Left renal cortex interstitium (tissue), 4 donors: ENCODE measurements at places on chromosomes 7 and 10.
A peak's percentile ranks its signal among the peaks of the same experiment; 100 is the strongest.

- no peak for DNase-seq
Observed at GRCh38 chr10:129285459-129285858, 181.6 kb upstream of the MGMT start.

DNA sequence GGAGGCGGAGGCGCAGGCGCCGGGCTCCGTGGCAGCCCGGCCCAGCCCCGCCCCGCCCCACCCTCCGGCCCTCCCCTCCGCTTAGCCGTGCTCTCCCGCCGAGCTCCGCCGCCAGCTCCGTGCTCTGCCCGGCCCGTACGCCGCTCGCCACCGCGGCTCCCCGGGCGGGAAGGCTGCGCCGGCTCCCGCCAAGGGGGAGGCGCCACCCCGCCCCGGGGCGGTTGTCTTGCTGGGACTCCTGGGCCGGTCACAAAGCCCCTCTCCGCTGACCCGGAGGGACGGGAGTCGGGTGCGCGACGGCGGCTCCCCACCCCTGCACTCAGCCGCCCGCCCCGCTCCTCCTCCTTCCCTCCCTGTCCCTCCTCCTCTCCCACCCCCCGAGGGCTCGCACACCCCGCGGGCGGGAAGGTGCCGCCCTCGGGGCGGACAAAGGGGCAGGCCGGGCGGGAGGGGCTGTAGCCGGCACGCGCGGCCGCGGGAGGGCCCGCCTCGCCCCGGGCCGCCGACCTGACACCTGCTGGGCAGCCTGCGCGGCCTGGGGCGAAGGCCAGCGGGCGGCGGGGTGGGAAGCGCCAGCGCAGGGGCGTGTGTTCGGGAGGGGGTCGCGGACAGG lies 11.5 kb upstream of the SP8 start:
- DNase-seq = no peak

GRCh38 chr7:24755541-24756407 lies 1.5 kb downstream of the GSDME start:
- DNase-seq = no peak

GRCh38 chr7:26141077-26141476 lies 10.9 kb upstream of the NFE2L3 start:
- DNase-seq = no peak

DNA sequence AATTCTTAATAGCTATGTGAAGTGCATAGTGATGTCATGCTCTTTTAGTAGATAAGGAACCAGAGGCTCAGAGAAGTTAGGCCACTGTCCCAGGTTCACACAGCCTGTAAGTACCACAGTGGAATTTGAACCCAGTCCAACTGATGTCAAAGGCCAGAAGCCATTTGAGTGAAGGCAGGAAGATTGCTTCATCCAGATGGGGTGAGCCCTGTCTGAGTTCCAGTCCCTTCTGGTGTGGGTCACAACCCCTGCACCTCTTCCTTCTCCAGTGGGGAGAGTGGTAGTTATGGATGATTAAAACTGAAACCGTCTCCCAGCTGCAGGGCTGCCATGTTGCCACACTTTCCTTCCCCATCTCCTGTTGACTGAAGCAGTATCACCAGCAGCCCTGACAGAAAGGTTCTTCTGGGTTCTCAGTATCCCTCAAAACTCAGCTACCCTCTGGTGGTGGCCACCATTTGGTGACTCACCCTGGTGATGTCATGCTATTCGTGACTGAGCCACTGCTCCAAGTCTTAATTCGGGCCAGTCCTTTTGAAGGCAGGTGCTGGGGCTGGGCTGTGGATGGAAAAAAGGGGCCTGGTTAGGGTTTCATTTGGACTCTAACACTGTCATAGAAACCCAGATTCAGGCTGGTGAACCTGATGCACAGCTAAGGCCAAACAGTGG lies 1.5 kb upstream of the C10orf95 start:
- no peak for DNase-seq

GRCh38 chr7:151095123-151095797 lies 9.0 kb downstream of the AGAP3 start:
- DNase-seq = no peak

GRCh38 chr7:152747224-152747623 lies 12.3 kb upstream of the ACTR3B start:
- DNase-seq = no peak

DNA sequence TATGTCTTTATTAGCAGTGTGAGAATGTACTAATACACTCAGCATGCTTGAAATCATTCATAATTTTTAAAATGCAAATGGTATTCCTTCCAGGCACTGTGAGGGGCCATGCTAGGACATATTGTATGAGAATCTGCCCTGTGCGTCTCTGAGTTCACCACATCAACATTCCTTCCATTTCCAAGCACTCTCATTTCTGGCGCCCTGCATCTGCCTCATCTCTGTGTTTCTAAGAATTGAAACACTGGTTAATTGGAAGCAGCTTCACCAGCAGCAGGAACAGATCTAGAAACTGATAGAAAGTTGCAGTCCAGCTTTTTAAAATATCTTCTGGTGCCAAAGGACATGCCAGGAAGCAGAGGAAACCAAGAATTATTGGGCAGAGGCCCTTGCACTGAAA lies 555.9 kb upstream of the DPP6 start:
- no peak for DNase-seq

GRCh38 chr7:34136698-34137097 lies 231.4 kb downstream of the BMPER start:
- no peak for DNase-seq

GRCh38 chr7:76394957-76395356 lies 14.5 kb downstream of the SSC4D start:
- DNase-seq = no peak

GRCh38 chr7:36994456-36995112 lies 270.3 kb upstream of the AOAH start:
- DNase-seq = no peak

DNA sequence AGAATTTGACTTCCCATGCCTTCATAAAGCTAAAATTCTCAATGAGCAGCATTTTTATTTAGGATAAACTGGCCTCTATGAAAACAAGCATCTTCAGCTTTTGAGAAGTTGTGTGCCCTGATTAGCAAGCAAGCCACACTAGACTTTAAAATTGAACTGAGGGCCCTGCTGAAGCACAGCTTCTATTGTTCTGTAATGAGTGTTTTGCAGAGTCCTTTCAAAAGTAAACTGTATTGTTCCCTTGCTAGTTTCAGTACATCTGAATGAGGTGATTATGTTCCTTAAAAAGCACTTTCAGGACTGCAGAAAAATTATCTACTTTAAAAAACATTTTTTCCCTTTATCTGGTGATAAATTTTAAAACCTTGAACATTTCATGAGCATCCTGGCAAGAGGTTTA lies 113.3 kb upstream of the PRPS1L1 start:
- DNase-seq = no peak

DNA sequence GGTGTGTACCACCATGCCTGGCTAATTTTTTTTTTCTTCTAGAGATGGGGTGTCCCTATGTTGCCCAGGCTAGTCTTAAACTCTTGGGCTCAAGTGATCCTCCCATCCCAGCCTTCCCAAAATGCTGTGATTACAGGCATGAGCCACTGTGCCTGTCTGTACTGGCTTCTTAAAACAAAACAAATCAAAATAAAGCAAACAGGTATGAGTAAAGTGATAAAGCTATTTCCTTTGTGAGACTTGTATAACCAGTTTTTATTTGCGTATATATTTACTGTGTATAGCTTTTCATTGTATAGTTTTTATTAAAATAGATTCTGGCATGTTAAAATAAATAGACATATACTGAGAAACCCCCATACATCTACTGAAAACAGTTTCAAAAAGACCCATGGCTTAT lies 14.3 kb downstream of the LCOR start:
- DNase-seq = no peak

DNA sequence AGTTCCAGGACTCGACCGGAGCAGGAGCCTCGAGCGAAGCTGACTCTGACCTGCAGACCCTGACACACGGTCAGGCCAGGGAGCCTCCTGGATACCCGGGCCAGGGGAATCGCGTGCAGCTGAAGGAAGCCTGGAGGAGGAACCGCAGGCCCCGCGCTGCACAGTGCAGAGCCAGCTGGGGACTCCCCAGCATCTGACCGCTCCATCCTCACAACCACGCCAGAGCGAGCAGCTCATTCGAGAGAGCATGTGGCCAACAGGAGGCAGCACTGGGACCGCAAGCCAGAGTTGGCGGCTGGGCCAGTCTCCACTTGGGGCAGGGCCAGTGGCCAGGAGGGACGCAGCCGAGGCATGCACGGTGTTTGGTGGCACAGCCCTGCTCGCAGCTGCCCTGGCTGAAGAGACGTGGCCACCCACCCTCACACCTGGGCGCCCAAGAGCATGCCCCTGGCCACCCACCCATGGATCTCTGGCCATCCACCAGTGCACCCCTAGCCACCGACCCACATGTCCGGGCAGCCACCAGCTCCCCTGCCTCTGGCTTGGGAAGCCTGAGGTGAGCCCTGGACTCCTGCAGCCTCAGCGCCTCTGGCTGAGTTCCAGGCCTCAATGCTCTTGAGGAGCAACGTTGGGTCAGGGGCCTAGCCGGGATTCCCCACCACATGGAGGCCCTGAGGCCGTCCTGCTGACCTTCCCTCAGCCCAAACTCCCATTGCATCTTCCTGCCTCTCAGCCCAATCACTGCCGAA lies 213.9 kb downstream of the ELFN1 start:
- no peak for DNase-seq

GRCh38 chr10:121024905-121025584 lies 173.9 kb downstream of the WDR11 start:
- DNase-seq = no peak

- DNase-seq = no peak
Observed at GRCh38 chr10:120641695-120642094, 184.7 kb downstream of the PLPP4 start.

DNA sequence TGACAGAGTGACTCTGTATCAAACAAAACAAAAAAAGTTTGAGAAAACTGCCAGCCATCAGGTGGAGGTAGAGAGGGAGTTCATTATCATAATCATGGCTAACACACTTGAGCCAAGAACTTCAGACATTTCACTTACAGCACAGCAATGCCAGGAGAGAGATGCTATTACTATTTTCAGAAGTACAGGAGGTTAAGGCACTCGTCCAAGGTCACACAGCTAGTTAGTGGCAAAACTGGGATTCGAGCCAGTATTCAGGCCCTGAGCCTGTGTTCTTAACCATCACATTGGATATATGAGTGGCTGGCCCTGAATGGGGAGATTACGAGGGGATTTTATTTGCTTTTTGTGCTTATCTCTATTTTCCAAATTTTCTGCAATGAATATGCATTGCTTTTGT lies 24.8 kb upstream of the UNC5B start:
- no peak for DNase-seq

GRCh38 chr7:158097453-158098124 lies 490.0 kb downstream of the PTPRN2 start:
- no peak for DNase-seq

DNA sequence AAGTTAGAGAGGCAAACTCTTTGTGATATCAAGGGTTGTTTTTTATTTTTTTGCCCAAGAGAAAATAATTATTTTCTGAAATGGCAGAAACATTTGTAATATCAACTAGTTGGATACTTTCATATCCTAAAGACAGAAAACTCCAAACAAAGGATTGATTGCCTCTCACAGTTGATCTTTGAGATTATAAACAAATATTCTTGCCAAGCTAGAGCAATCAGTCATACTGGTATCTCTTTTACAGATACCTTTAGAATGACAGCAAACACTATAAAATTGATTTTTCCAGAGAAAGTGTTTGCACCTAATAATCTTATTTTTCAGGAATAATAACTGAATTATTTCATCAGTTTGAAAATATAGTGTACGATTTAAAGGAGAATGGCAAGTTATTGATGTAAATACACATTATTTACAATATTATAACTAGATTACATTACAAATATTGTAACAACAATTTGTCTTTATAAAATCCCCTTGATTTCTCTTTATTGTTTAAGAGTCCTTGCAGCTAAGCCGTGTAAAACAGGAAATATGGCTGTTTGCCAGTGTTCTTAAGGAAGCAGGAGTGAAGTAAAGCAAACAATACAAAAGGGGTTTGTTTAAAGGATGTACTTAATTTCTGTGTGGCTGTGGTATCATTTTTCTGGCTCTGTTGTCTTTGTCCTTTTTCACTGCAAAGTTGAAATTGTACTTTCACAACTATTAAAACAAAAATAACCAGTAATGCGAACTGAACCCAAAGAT lies 58.4 kb downstream of the MAPK8 start:
- no peak for DNase-seq

- DNase-seq = no peak
Observed at GRCh38 chr7:156400046-156400445, 240.5 kb upstream of the RNF32 start.

DNA sequence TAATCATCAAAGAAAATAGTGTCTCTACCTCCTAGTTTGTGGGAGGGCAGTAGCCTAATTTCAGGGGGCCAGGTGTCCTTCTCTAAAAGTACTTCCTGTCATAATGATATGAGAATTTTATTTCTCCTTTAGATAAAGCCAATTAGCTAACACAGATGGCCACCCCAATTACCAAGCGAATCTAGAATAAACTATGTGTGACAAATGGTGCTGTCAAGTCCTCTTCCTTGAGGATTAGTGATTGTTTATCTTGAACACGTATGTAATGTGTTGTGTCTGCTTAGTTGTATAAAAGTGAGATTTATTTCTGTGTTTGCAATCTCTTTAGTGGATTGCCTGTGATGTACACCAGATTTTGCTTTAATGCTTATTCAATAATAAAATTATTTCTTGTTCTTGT lies 1120.0 kb downstream of the SORCS1 start:
- peak; percentile 6 for DNase-seq
